ENCODE measurements at places on chromosomes 12 and 14.

- no peak for DNase-seq
Measured at GRCh38 chr14:56569174-56569573, 10.4 kb upstream of the TMEM260 start.

- no peak for DNase-seq
Measured at GRCh38 chr12:77062846-77063461, 2.4 kb downstream of the E2F7 start.

DNA sequence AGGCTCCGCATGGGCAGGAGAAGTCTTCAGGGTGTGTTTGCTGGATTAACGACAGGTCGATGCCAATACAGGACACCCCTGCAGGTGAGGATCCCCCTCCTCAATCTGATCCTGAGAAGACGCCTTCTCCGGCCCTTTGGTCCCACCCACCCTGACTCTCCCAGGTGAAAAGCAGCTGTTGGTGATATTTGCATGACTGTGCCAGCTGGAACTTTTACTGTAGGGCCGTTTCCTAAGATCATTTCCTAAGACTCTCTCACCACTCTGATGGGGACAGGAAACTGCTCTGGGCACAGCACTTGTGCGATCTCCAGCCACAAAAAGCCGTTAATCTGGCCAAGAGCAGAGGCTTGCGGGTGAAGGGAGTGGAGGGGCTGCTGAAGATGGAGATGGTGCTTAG, 16.8 kb upstream of the EIF5 start:
- no peak for DNase-seq

- no peak for DNase-seq
Measured at GRCh38 chr12:28374556-28374955, 184.3 kb downstream of the CCDC91 start.

GRCh38 chr14:75295491-75296345, 17.1 kb downstream of the FOS start:
- DNase-seq, result peak; percentile 87

DNA sequence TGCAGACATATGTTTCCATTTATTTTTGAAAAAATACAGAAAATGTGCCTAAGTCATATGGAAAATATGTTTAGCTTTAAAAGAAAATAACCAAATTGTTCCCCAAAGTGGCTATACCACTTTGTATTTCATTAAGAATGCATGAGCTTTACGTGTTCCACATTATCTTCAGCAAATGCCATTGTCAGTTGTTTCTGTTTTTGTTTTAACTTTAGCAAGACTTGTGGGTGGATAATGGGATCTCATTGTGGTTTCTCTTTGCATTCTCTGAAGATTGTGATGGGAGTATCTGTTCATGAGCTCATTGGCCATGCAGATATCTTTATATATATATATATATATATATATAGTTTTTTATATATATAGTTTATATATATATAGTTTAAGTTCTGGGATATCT, 181.5 kb downstream of the CCER1 start:
- no peak for DNase-seq

GRCh38 chr14:43540948-43541347, 966.1 kb downstream of the FSCB start:
- no peak for DNase-seq

GRCh38 chr12:1855241-1855640, 34.9 kb downstream of the LRTM2 start:
- DNase-seq, result no peak

All from activated T-cell treated with anti-CD3 and anti-CD28 coated beads, Interleukin-2, amount 50 U/mL, for 48 hours (primary cell).